Natural killer cell treated with Interleukin-12 subunit alpha and Interleukin-12 subunit beta and Interleukin-15 and Interleukin-18, amount 100 ng/mL, for 72 hours (primary cell): ENCODE measurements at places on chromosomes 2 and 18. TPM values are rescaled to one million over a fixed set of nuclear protein-coding genes. Genes with fewer than 3 reads are reported as not detected.

SERPINB3 gene
- not detected for total RNA-seq

ZNF396 gene
- 1.3 TPM for total RNA-seq

ASB18 gene
- total RNA-seq: not detected

HNRNPA3 gene
- 282 TPM for total RNA-seq

ADAM23 gene
- total RNA-seq: not detected

DNA sequence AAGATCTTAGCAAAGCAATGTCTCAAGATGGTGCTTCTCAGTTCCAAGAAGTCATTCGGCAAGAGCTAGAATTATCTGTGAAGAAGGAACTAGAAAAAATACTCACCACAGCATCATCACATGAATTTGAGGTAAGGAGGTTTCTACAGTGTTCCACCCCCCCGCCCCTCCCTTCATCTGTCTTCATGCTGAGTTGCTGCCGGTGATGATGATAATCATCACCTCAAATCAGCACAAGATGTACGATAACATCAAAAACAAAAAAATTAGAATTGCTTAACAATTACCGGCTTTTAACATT lies 14.6 kb downstream of the UGP2 start:
- H3K4me1 ChIP-seq: peaks cover 48% of the 10 kb centered on the region
- H3K4me3 ChIP-seq: peak overlapping the region; percentile 64
- peak overlapping the region; percentile 85 for H3K27ac ChIP-seq
- DNase-seq: no peak

DNA sequence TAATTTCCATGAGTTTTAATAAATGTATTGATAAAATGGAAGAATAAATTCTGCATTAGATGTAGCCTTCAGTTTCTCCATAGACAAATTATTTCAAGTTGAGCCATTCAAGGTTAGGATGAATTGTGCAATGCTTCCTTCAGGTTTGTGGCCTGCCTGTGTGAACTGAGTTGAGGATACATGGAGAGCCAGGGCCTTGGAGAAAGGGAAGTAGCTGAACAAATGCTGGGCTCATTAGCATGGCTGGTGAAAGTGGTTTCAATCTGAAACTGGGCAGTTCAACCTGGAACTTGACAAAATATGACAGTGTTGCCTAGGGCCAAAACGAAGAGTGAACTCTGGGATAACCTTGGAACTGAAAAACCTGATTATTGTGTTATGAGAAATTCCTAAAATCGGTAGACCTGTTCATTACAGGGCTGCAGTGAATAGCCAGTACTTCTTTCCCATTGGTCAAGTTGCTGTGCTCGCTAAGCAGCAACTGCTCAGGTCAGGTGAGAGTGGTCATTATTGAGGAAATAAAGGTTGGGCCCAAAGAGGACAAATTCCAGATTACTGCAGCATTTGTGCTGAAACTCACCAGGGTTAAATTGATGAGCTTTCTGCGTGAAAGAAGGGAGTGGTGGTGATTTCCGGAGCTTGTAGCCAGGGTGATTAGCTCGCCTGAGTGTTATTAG lies 12.7 kb downstream of the INPP1 start:
- no peaks in the 10 kb centered on the region for H3K36me3 ChIP-seq
- no peak overlapping the region for H3K27ac ChIP-seq
- no peak overlapping the region for H3K4me3 ChIP-seq
- peaks cover 28% of the 10 kb centered on the region for H3K4me1 ChIP-seq
- H3K27me3 ChIP-seq: no peaks in the 10 kb centered on the region

GRCh38 chr2:38076152-38076709 lies 280 bp upstream of the CYP1B1 start:
- H3K27me3 ChIP-seq: peaks cover 45% of the 10 kb centered on the region
- no peak overlapping the region for H3K27ac ChIP-seq
- no peak for DNase-seq
- peak overlapping the region; percentile 78 for H3K4me3 ChIP-seq
- peaks cover 4% of the 10 kb centered on the region for H3K36me3 ChIP-seq

DNA sequence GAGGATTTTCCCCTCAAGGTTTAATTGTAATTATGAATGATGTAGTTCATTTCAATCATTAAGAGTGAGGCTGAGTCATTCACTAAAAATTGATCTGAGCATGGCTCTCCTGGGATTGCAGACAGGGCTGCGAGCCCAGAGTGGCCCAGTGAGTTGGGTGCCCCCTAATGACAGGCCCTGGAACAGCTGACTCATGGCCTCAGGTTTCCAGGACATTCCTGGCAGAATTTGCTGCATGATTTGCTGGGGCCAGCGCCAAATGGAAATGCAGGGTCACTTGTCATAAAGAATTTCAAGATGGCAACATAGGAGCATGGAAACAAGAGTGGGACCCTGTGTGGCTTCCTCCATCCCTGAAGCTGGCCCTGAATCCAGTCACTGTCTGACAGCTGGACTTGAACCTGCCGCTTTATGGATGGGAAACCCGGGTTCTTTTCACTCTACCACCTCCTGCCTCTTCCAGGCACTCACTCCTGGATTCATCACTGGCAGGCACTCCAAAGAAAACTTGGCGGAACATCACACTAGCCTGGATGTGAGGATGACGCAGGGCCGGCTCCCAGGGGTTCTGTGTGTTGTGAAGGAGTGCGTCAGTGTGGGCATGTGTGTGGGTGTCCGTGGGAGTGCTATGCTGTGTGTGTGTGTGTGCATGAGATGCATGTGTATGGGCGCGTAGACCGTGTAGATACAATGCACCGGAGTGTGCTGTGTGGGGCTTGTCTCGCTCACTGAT lies 15.2 kb downstream of the OTOF start:
- H3K36me3 ChIP-seq: no peaks in the 10 kb centered on the region
- no peaks in the 10 kb centered on the region for H3K27me3 ChIP-seq
- no peak overlapping the region for H3K27ac ChIP-seq

- DNase-seq: no peak
- H3K4me1 ChIP-seq: no peaks in the 10 kb centered on the region
- H3K27me3 ChIP-seq: no peaks in the 10 kb centered on the region
- H3K4me3 ChIP-seq: no peak overlapping the region
- H3K36me3 ChIP-seq: no peaks in the 10 kb centered on the region
- no peak overlapping the region for H3K27ac ChIP-seq
Observed at GRCh38 chr18:10679557-10680270, 153.9 kb downstream of the NAPG start.

DNA sequence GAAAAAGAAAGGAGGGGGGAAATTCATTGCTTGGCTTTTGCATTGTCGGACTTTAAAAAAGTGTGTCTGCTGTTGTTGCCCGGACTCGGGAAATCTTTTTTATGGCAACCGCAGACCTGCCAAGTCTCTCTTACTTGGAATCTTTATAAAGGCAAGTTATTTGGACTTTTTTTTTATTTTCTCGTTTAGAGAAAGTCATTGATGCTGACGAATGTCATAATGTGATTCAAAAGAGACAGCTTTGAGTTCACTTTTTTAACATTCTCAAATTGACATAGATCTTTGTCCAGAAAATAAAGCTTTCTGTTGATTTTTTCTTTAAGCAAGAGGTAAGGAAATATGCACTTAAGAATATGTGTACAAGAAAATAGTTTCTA lies 651 bp upstream of the ZNF521 start:
- H3K4me1 ChIP-seq: peaks cover 4% of the 10 kb centered on the region
- peaks cover 14% of the 10 kb centered on the region for H3K27me3 ChIP-seq
- H3K4me3 ChIP-seq: peak overlapping the region; percentile 54
- H3K36me3 ChIP-seq: no peaks in the 10 kb centered on the region

- H3K4me3 ChIP-seq: peak overlapping the region; percentile 97
- no peaks in the 10 kb centered on the region for H3K27me3 ChIP-seq
- H3K36me3 ChIP-seq: no peaks in the 10 kb centered on the region
- H3K4me1 ChIP-seq: peaks cover 42% of the 10 kb centered on the region
- peak overlapping the region; percentile 96 for H3K27ac ChIP-seq
Observed at GRCh38 chr2:199956062-199956380, 639 bp downstream of the MAIP1 start.

- H3K27me3 ChIP-seq: no peaks in the 10 kb centered on the region
- no peak overlapping the region for H3K27ac ChIP-seq
- H3K4me1 ChIP-seq: peaks cover 3% of the 10 kb centered on the region
- peaks cover 54% of the 10 kb centered on the region for H3K36me3 ChIP-seq
- no peak overlapping the region for H3K4me3 ChIP-seq
Observed at GRCh38 chr18:70036771-70037347, 89.2 kb upstream of the CD226 start.

- H3K36me3 ChIP-seq: no peaks in the 10 kb centered on the region
- peaks cover 16% of the 10 kb centered on the region for H3K27me3 ChIP-seq
- H3K4me1 ChIP-seq: no peaks in the 10 kb centered on the region
- DNase-seq: no peak
- H3K27ac ChIP-seq: no peak overlapping the region
Observed at GRCh38 chr2:126913881-126914615, 15.4 kb downstream of the TEX51 start.
